Panc1 (cell line): ENCODE measurements at places on chromosomes 12 and 14.

GRCh38 chr14:62015243-62015642 is 253.0 kb downstream of the SNAPC1 start:
- DNase-seq, result no peak

DNA sequence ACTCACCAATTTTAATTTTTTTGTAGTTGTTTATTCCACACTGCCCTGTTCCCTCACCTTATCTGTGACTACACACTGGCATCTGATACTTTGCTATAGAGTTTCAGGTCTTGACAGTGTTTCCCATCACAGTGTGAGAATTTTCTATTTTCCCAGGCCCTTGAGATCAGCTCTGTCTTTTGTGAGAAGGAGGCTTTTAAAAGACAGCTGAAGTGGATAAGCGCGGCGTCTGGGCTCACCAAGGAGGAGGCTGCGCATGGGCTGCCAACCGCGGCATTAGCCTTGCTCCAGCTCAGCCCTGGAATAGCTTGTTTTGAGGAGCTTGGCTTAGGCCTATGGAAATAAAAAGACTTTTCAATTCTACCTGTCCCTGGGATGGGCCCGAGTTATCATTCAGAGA is 181.3 kb downstream of the RMST start:
- no peak for DNase-seq

DNA sequence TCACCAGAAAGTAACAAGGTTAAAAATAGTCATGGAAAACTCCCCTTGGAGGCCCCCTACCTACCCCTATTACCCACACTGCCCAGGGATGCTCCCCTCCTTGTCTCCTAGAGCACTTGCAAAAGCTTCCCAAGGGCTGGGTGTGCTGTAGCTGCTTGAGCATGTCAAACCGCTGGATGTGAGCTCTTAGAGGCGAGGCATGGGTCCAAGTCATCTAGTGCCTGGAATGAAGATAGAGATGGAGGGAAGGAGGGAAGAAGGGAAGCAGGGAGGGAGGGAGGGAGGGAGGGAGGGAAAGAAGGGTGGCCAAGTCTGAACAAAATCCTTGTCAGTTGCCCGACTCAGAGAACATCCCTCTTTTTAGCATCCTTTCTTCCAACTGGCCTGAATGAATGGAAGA is 43.1 kb downstream of the LTBP2 start:
- DNase-seq, result no peak

DNA sequence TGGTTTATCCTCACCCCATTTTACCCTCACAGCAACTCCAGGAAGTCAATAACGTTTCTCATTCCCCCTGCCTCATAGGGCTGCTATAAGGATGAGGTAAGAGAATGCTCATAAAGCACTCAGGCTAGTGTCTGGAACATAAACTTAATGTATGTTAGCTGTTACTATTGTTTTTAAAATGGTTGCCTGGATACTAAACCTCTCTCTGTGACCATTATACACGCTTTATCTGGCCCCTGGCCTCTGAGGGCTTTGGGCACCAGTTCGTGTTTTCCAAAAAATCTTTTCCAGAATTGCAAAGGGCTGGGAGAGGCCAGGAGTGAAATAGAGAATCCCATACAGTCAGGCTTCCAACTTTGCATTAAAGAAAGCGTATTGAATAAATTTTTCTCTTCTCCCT is 113.9 kb downstream of the KTN1 start:
- DNase-seq, result no peak

- DNase-seq, result no peak
These were observed 91.4 kb downstream of the SUDS3 start for GRCh38 chr12:118467641-118468305.

DNA sequence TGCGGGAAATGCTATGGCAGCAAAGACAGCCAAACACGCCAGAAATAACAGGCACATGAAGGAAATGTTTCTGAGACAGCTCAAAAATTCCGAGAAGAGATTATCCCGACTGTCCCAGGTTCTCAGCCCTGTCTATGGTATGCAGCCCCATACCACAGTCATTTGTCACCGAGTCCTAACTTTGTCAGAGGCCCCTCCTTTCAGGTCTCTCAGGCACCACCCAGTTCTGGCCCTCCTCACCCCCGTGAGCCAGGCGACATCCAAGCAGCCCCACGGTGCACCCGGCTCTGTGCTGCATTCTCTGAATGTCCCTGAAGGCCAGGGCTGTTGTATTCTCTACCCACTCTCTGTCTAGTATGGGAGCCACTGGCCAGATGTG is 24.0 kb downstream of the SSH1 start:
- DNase-seq, result no peak

- DNase-seq, result no peak
These were observed 23.8 kb upstream of the JPH4 start for GRCh38 chr14:23602181-23603095.

GRCh38 chr12:116148844-116149243 is 128.6 kb downstream of the MED13L start:
- no peak for DNase-seq

GRCh38 chr14:76434220-76434619 is 58.3 kb downstream of the ESRRB start:
- no peak for DNase-seq

DNA sequence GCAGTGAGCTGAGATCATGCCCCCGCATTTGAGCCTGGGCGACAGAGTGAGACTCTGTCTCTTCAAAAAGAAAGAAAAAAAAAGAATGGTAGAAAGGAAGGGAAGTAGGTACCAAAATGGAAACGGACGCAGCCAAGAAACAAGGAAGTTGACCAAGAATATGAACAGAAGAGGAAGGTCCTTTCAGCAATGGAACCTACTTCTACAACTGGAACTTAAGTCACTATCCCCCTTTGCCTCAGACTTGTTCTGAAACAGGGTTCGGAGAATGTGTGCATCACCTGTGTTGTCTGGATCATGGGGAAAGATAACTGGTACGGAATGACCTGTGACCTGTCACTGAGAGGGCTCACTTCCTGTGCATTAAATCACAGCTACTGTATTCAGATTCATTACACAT is 43.9 kb upstream of the RNASE1 start:
- DNase-seq, result no peak

DNA sequence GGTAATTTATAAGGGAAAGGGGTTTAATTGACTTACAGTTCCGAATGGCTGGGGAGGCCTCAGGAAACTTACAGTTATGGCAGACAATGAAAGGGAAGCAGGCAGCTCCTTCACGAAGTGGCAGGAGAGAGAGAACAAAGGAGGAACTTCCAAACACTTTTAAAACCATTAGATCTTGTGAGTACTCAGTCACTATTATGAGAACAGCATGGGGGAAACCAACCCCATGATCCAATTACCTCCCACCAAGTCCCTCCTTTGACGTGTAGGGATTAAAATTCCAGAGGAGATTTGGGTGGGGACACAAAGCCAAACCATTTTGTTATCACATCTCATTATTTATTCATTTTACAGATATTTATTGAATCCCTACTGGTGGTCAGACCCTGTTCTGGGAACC is 822.8 kb downstream of the GALC start:
- DNase-seq, result no peak

DNA sequence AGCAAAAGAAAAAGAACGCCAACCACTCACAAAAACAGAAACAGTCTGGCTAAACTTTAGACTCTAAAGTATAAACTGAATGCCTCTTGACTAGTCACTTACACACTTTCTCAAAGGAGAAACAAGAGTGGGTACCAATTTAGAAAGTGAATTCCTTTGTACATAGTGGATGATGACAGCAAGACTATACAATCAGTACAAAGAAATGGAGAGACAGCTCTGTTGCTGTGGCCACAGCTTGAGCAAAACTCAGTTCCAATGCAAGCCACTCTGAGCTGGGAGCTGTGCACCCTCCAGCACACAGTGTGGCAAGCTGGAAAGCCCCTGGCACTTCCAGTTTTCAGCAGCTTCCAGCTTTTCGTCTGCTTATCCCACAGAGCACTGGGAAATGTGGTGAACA is 21.7 kb downstream of the NT5DC3 start:
- DNase-seq, result no peak

DNA sequence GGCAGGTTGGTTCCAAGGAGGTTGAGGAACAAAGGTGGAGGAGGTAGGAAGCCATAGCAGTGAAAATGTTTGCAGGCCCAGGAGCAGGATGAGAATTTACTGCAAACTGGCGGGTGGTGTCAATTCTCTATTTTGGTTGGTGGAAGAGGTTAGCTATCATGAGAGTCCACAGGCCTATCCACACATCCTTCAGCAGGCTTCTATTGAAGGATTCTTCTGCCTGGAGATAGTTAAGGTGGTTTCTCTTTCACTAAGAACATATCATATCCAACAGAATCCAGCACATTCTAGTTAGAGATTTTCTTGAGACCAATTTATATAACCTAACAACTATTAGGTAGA is 68.9 kb upstream of the DYRK2 start:
- no peak for DNase-seq

- DNase-seq, result no peak
These were observed 915.3 kb downstream of the FSCB start for GRCh38 chr14:43591776-43592175.

- DNase-seq, result no peak
These were observed 17.5 kb downstream of the GRIP1 start for GRCh38 chr12:66661357-66661756.

- no peak for DNase-seq
These were observed 34.5 kb downstream of the HMGA2 start for GRCh38 chr12:65858831-65859230.

- DNase-seq, result no peak
These were observed 895 bp downstream of the SLC7A8 start for GRCh38 chr14:23182372-23183157.

DNA sequence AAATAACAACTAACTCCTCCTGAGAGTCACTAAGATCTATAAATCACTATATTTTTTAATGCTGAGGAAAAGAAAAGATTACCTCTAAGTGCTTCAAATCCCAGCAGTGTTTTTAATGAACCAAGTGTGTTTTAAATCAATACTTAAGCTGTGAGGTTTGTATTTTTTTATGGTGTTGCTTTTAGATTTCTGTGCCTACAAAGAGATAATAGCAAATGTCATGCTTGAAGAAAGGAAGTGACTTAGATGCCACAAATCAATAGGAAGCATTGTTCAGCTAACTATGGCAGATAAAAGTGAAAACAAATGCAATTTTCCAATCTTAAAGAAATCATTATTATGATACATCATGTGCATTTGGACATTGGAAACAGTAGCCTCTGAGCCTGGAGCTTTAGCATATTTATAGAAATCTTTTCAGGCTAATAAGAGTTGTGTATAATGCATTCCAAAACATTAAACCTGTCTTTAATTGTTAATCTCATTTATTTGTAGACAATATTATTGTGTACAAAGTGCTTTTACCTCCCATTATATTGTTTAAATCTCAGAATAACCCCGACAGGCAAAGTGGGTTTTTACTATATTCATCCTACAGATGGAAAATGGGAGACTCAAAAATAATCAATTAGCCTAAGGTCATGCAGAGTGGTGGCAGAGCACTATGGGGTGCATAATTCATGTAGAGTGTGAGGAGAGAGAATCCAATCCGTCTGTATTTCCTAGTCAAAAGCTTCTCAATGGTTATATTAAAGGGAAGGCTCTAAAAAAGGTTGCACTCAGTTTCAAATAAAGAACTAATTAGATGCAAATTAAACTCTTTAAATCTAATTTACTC is 486.2 kb downstream of the NAV3 start:
- DNase-seq, result no peak
